ENCODE measurements at places on chromosomes 5 and 9.

GRCh38 chr9:37026113-37026930 lies 7.7 kb downstream of the PAX5 start:
- no peak for DNase-seq

DNA sequence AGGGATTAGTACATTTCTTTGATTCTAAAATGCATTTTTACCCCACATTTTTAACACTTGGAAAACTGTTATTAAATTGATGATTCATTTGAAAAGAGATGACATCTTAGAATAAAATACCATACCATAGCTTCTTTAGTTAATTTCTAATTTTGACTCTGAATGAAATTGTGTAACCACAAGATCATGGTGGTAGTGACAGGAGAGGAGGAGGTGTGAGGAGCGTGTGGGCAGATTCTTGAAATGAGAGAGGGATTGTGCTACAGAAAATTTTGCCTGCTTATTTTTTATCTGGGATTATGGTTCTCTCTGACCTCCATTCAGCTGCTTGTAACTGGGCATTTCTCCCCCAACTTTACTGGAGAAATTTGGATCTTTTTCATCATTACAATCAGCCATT lies 173.3 kb upstream of the CLINT1 start:
- DNase-seq: no peak

DNA sequence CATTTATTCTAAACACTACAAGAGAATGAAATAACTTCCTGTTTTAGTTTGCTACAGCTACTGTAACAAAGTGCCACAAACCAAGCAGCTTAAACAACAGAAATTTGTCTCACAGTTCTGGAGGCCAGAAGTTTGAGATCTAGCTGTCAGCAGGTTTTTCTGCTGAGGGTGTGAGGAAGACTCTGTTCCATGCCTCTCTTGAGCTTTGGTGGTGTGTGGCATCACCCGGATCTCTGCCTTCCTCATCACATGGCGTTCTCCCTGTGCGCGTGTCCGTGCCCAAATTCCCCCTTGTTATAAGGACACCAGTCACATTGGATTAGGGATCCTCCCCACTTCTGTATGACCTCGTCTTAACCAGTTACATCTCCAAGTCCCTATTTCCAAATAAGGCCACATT lies 97.7 kb downstream of the CFAP95 start:
- no peak for DNase-seq

- no peak for DNase-seq
These were observed 13.5 kb downstream of the SH3GLB2 start for GRCh38 chr9:129014608-129015007.

DNA sequence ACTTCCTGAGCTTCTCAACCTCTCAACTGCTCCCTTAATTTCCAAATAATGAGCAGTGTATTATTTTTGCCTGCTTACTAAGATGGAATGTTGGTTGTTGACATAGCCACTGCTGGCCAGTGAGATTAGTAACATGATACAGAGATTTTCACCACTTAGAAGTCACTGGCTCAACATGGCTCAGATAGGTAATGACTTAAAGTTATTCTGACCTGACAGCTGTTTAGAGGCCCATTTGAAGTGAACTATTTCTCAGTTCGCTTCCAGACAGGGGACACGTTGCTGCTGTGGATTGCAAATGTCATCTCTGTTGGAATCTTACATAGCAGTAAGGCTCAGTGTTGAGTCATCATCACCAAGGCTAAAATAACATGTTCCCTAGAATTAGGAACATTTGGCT lies 490.2 kb downstream of the TLE4 start:
- DNase-seq: peak; percentile 93

DNA sequence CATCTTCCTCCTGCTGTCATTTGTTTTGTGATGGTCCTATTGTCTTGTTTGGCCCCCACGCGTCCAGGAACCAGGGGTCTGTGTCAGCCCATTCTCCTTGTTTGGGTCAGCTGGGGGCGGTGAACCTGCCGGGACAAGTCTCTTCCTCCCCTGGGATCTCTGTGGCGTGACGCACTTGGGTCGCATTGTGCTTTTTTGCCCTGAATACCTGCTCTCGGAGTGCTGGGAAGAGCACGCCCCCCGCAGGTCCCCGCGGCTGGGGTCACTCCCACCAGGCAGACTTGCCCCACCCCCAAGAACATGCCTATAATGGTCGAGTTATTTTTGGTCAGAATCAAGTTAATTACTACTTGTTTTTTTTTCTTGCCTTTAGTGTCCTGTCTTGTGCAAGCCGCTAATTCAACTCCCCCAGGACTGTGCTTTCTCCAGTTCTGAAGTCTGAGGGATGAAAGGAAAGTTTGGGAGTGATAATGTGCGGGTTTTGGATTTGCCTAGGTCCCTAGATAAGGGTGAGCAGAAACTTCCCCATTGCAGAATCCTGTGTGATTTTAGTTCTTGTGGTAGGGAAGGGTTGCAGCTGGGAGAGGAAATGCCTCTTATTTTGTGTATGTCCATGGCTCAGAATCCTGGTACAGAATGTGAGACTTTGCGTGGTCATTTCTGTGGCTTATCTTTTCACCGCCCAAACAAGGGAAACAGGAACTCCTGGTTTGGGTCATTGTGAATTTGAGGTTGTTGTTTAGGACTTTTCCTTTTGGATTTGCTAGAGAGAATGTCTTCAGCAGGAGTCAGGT lies 789 bp downstream of the ACER2 start:
- peak; percentile 22 for DNase-seq

- peak; percentile 72 for DNase-seq
These were observed 470 bp downstream of the BAG1 start for GRCh38 chr9:33264003-33264472.

GRCh38 chr9:134325096-134325812 lies 1.0 kb upstream of the RXRA start:
- peak; percentile 77 for DNase-seq

- DNase-seq: no peak
These were observed 139.1 kb downstream of the PLPPR1 start for GRCh38 chr9:101167490-101168134.

GRCh38 chr5:52502460-52502999 lies 285.2 kb upstream of the ITGA1 start:
- DNase-seq: no peak

GRCh38 chr9:137217276-137218211 lies 4.5 kb downstream of the RNF208 start:
- DNase-seq: no peak
